ENCODE measurements at places on chromosomes 12 and 14.

- no peak for DNase-seq
Observed at GRCh38 chr12:99042226-99042625, 397.1 kb downstream of the APAF1 start.

DNA sequence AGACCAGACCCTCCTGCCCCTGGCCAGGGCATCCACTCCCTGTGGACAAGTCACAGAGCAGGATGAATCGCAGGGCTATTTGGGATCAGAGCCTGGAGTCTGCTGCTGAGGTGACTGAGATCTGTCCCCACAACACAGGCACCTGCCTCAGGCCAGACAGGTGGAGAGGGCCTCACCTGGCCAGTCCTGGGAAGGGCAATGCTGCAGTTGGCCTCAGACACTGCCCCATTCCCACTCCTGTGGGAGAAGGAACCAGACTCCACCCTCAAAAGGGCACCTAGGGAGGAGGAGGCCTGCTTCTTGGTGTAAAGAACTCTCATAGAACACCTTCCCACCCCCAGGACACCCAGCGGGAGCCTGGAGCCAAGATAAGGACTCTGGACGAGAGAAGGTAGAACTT lies 48.3 kb upstream of the PLEKHG6 start:
- no peak for DNase-seq

DNA sequence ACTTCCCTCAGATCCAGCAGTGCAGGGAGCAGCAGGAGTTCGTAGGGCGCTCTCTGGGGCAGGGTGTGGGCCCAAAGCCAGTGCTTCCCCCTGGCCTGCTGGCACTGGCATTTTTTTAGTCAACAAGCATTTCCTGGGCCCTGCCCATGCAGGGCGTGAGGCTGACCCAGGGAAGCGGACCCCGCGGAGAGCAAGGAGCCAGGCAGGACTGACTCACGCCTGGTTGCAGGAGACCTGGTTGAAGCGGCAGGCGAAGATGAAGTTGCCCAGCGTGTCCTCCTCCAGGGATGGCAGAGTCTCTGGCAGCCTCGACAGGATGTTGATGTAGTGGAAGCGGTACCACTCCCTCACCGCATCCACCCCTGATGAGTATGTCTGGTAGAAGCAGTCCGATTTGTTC lies 13.5 kb downstream of the SCNN1A start:
- DNase-seq: peak; percentile 87

GRCh38 chr14:51474854-51475253 lies 176.9 kb upstream of the FRMD6 start:
- DNase-seq: no peak

GRCh38 chr12:1799051-1799881 lies 21.1 kb upstream of the LRTM2 start:
- DNase-seq: no peak

GRCh38 chr14:91953170-91953985 lies 5.9 kb upstream of the FBLN5 start:
- no peak for DNase-seq

GRCh38 chr12:27901959-27902358 lies 70.6 kb downstream of the PTHLH start:
- peak; percentile 4 for DNase-seq

DNA sequence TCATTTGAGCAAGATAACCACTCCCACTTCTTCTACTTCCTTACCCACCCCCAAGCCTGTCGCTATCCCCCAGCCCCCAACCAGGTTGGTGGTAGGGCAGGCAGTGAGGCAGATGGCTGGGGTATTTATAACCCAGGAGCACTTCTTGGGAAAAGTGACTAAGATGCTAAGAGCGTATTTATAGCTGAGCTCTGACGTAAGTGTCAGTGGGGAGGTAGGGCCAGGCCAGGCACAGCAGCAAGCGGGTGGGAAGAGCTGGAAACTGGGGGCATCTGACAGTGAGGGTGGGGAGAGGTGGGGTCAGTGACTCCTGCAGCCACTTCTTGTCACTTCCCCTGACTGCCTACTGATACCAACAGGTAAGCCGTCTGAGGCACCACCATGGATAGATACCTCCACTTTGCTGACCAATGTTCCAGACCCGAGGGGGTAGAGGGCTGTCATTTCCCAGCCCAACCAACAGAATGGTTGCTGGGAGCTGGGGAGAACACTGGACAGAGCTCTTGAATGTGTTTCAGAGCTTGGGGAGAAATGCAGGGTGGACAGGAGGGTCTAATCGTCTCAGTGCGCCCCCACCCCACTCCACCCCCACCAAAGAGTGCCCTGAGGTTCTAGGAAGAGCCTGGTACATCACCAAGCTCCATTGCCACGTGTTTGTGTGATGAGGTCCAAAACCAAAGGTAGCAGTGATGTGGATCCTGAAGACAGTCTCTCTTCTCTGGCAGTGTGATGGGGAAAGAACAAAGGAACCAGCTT lies 2.7 kb upstream of the INHBE start:
- no peak for DNase-seq

GRCh38 chr12:93387780-93388179 lies 10.1 kb downstream of the NUDT4 start:
- DNase-seq: no peak

DNA sequence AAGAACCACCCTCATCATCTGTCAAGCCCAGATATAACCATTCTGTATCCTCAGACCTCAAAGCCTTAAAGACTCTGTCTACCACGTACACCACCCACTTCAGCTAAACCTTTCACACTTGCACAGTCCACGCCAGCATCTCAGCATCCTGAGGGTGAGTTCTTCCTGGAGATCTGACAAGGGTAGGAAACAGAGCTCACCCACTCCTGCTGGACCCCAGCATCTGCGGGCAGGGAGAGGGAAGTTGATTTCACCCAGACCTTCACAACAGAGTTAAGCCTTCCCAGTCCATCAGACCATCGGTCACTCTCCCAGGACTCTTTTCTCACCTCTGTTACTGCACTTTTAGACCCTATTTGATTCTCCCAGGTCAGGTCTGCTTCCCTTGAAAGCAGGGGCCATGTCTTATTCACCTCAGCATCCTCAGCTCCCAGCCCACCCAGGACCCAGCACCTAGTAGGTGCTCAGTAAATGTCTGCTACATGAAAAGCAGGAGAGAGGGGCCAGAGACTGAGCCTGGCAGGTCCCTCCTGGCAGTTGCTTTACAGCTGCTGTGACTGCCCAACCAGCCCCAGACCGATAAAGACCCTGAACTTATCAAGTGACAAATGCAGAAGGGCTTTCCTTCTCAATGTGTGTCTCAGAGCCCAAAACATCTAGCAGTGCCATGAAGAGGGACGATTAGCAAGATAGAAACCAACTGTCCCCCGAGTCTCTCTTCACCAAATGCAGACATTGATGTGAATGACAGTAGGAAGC lies 34.1 kb downstream of the ANO2 start:
- no peak for DNase-seq

- DNase-seq: peak; percentile 52
Observed at GRCh38 chr12:109428037-109428629, 49.0 kb downstream of the KCTD10 start.

- no peak for DNase-seq
Observed at GRCh38 chr12:31275491-31275890, 50.5 kb downstream of the SINHCAF start.

DNA sequence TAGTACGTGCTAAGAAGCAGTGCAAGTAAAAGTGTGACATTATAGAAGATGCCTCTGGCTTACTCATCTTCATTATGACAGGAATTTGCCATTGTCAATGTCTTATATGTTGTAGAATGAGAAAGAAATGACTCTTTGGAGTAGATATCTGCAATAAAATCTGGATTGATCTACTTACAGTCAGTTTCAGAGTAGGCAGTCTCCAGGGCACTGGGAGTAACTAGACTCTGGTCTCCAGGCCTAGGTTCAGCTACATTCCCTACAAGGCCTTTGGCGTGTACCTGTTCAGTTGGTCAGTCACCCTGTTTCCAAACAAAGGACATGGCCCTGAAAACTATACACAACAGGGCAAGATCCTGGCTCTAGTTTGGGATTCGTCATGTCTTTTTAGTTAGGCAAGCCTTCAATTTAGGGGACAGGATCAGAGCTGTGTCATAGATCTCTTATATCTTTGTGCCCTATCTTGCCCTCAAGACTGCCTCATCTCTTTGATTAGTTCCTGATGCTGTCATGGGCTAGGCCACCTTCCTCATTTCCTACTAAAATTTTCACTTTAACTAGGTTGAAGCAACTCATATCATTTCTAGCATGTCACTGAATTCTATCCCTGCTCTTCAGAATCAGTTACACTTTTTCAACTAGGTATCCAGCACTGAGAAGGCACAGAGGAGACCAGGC lies 410.0 kb downstream of the RAD51B start:
- DNase-seq: no peak

GRCh38 chr14:106309423-106309822 lies 783.0 kb downstream of the TMEM121 start:
- no peak for DNase-seq

- DNase-seq: peak; percentile 56
Observed at GRCh38 chr12:124174451-124175348, 120.2 kb upstream of the RFLNA start.

DNA sequence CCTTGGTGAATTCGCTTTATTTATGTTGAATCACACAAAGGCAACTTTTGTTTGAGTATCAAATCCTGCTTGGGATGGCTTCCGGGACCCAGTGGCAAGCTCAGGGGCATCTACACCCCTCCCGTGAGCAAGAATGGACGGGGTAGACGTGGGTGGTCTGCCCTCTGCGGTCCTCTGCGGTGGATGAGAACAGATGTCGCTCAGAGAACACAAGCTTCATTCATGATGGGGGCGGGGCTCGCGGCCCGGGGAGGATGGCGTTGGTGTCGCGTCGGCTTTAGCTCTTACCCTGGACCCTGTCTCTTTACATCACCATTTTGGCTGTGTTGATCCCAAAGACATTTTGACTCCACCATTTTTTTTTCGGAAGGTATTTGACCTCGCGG lies 158.5 kb upstream of the RTL1 start:
- DNase-seq: no peak

- DNase-seq: no peak
Observed at GRCh38 chr12:3542156-3542555, 51.2 kb downstream of the PRMT8 start.

GRCh38 chr12:48037267-48037915 lies 33.1 kb upstream of the COL2A1 start:
- DNase-seq: no peak

DNA sequence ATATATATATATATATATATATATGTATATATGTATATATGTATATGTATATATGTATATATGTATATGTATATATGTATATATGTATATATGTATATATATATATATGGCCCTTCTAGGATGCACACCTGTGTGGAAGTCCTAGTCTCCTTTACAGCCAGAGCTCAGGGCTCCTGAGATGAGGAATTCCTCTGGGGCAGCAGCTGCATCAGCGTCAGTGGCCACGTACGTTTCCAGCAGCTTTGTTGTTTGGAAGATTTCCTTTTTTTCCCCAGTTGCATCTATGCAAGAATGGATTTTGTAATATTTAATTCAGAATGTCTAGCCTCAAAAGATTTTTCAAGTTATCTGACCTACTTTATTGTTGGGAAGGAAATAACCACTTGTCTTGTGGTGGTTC lies 68.6 kb downstream of the TNFAIP2 start:
- no peak for DNase-seq

- no peak for DNase-seq
Observed at GRCh38 chr14:87961246-87961645, 31.7 kb downstream of the GALC start.

DNA sequence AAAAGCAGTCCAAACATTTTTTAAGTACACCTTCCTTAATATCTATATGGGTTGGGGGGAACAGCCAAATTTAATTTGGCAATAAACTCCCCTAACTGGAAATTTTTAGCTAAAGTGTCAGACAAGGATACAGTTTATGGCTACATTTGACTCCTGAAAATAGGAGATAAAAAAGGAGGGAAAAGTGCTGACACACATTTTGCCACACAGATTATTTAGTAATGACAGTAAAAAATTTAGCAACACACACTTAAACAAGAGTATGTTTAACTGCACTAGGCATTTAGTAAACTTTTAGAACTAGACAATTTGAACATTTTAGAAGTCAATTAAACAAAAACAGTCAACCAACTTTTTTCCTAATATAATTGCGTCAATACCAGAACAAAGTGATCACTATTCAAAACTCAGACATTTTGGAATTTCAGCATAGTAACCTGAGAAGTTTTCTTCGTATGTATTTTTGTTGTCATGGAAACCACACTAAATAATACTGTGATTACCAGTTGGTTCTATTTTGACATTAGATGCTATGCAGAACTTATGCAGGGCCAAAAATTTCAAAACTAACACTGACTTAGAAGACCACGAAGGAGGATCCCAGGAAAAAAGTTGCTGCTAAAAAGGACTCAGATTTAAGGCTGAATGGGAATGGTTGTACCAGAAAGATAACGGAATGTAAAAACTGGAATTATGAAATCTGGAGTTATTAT lies 13.4 kb downstream of the GMFB start:
- no peak for DNase-seq

DNA sequence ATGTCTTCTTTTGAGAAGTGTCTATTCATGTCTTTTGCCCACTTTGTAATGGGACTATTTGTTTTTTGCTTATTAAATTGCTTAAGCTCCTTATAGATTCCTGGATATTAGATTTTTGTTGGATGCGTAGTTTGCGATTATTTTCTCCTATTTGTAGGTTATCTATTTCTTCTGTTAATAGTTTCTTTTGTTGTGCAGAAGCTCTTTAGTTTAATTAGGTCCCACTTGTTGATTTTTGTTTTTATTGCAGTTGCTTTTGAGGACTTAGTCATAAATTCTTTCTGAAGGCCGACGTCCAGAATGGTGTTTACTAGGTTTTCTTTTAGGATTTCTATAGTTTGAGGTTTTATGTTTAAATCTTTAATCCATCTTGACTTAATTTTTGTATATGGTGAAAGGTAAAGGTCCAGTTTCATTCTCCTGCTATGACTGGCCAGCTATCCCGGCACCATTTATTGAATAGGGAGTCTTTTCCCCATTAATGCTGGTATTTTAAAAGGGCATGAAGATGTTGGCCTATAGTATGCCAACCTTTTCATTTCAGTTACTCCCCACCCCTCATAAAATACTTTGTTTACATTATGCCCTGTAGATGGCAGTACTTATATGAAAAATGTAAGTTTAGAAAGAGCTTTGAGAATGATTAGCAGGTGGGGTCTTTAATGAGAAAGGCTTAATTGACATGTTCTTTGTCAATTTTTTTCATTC lies 62.9 kb upstream of the PSMA6 start:
- no peak for DNase-seq

GRCh38 chr12:78226763-78227162 lies 396.1 kb downstream of the NAV3 start:
- DNase-seq: no peak

DNA sequence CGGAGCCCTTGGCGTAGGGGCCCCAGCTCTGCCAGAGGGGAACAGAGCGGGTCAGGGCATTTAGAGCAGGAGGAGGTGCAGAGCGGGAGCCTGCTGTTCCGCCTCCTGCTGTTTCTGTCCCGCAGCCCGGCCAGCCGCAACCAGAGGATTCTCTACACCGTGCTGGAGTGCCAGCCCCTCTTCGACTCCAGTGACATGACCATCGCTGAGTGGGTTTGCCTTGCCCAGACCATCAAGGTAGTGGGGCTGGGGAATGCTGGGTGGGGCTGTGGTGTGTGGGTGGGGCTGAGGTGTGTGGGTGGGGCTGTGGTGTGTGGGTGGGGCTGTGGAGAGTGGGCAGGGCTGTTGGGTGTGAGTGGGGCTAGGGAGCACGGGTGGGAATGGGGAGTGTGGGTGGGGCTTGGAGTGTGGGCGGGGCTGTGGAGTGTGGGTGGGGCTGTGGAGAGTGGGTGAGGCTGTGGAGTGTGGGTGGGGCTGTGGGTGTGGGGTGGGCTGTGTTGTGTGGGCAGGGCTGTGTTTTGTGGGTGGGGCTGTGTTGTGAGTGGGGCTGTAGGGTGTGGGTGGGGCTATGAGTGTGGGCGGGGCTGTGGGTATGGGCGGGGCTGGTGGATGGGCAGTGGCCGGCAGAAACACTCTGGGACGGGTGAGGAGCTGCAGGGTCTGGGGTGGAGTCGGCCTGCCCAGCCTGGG lies 8.0 kb downstream of the ASPG start:
- no peak for DNase-seq

- DNase-seq: no peak
Observed at GRCh38 chr14:85087201-85087600, 442.7 kb upstream of the FLRT2 start.

All from brain pericyte (primary cell).